ENCODE measurements at places on chromosomes 2 and 18.
A peak's percentile ranks its signal among the peaks of the same experiment; 100 is the strongest.

DNA sequence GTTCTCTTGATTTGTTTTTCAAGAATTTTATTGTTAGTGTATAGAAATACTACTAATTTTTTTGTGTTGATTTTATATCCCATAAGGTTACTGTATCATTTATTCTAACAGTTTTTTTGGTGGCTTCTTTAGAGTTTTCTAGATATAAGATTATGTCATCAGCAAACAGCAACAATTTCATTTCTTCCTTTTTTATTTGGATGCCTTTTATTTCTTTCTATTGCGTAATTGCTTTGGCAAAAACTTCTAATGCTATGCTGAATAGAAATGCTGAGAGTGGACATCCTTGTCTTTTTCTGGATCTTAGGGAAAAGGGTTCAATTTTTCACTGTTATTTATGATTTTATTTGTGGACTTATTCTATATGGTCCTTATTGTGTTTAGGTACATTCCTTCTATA, 298.8 kb downstream of the RPRM start:
- no peak for DNase-seq

DNA sequence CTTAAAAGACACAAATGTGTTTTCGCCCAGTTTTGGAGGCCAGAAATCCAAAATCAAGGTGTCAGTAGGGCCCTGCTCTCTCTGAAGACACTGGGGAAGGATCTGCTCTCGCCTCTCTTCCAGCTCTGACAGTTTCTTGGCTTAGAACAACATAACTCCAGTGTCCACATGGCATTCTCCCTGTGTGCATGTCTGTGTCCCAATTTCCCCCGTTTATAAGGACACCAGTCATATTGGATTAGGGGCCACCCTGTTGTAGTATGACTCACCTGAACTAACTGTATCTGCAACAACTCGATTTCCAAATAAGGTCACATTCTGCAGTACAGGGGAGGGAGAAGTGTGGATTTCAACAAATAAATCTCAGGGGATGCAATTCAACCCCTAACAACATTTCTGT, 263.2 kb downstream of the SS18 start:
- no peak for DNase-seq

- DNase-seq: no peak
These were observed 1305.0 kb upstream of the NRXN1 start for GRCh38 chr2:52336951-52337350.

GRCh38 chr2:178804791-178805190, 2.4 kb downstream of the TTN start:
- no peak for DNase-seq

- peak; percentile 59 for DNase-seq
These were observed 758 bp downstream of the RIF1 start for GRCh38 chr2:151410485-151410834.

- no peak for DNase-seq
These were observed 22.1 kb upstream of the SERTAD2 start for GRCh38 chr2:64675860-64676259.

DNA sequence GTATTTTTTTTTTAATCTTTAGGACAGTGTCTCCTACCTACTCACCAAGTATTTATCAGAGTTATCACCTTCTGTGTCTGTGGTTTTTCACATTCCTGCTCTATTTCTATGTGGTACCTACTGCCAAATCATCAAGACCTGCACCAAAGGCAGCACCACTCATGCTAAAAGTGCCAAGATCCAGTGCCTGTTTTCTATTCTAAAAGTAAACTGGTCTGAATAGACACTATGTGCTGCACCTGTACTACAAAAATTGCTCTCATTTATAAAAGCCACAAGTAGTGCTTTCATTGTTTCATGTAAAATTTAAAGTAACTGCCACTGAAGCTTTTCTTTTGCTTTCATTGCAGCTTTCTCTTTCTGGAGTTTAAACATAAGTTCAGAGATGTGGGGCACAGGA, 103.9 kb upstream of the GULP1 start:
- DNase-seq: no peak

DNA sequence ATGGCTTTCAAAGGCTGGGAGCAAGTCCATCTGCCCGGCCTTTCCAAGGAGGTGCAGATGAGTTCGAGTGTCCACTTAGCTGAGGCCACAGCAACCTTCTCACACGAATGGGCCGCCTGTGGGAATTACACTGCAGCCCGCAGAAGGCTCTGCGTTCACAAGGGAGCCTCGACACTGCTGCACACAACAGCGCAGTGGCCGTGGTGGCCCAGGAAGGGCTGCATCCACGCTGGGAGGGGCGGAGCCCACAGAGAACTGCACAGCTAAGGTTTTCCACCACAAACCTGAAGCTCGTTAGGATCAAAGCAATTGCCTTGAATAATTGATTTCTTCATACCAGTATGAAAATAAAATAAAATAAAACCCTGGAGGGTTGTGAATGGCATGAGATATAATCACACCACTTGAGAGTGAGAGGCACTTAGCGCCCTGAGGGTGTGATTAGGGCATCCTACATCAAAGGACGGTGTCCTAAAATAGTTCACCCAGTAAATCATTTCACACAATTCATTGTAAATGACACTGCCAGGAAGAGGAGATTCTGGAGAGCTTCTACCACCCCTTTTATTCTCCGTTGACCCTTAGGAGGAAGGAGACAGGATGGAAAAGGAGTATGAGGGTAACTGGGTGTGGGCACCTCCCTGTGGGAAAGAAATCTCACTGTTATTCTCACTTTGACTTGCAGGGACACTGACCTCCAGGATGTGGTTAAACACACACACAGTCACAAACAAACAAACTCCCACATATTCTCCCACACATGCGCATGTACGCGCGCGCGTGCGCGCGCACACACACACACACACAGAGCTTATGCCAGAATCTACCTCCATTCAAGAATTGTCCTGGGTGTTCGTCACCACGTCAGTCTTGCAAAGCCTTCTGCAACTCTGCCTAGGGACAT, 256.6 kb upstream of the ID2 start:
- DNase-seq: no peak

GRCh38 chr2:40466332-40466906, 14.5 kb upstream of the SLC8A1 start:
- no peak for DNase-seq

DNA sequence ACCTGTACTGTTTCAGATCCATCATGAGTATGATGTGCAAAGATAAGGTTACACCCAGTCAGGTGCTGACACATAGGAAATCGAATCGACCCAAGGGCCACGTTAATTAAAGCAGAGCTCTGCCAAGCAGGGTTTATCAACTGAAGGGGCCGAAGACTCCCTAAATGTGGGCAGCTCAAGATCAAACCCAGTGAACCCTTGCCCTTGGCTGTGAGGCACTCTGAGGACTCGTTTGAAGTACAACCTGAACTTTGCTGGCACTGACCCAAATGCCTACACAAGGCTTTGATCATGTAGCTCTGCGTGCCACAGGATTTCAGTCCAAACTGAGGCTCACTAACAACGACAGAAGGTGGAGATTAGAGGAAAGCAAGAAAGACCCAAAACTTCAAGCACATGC, 352.1 kb downstream of the MTX2 start:
- DNase-seq: no peak

DNA sequence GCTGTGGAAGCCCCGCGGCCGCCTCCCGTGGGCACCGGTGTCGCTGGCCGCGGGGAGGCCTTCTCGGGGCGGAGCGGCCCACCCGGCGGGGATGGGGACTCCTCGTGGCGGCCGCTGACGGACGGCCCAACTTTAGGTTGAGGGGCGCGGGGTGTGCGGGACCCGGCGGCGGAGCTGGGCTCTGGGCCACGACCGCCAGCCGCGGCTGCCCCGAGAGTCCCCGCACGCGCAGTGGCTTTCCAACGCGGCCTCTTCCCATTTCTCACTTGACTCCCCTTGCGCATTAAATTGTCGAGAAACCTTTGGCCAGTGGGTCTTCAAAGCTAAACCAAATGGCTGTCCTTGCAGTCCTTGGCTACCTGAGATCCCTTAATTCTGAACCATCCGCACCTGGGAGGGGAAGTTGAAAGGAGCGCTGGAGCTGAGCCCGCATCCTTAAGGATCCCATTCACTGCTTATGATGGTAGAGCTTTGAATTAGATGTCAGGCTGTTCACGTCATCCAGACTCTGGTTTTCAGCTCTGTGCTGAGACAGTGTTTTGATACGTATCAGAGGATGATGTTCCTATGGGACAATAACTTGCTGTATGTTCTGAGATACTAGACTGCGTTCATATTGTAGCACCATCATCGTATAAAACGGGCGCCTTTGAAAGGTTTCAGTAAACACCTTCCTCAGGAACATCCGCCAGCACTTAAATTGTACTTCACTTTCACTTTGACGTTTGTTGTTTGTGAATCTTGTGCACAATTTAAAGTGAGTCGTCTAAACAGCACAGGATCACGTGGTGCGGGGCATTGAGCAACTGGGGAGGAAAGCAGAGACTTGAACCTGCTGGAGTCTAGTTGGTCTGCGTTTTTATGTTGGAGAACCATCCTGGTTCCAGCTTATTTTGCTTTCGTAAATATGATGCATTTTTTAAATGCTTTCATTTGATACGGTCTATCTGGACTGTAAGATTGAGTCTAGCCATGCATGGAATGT, 874 bp downstream of the CLIP4 start:
- peak; percentile 78 for DNase-seq

GRCh38 chr2:66481100-66481549, 46.2 kb downstream of the MEIS1 start:
- no peak for DNase-seq

- no peak for DNase-seq
These were observed 683 bp downstream of the PTRHD1 start for GRCh38 chr2:24792542-24792873.

DNA sequence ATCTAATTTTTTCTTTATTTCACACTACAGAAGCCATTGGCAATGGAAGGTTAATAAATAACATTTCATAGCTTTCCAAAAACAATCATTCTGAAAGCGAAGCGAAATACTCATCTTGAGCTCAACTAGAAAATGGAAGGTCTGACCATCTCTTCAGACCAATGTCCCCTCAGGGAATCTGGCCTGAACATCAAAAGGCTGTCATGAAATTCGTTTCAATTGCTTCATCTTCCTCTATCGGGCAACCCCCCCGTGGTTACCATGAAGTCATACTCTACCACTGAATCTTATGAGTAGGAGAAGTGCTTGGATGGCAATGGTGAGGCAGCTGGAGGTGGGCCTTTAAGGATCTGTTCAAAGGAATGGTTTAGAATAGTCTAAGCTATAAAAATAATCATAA, 22.9 kb upstream of the CYTIP start:
- DNase-seq: no peak

DNA sequence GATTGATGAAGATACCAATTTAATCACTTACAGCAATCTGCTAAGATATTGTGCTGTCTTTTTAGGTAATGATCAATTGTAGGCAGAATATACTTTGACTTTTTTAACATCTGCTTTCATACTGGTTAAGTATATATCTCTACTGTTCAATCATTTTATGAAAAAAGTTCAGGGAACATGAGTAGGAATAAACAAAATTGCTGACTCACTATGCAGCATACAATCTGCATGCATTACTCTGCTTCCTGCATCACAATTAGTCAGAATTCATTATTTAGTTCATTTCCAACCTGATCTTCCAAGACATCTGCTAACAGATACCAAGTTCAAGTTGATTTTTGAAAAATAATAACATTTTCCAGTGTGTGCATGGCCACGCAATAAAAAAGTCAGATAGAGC, 1430.4 kb upstream of the LRRTM1 start:
- no peak for DNase-seq

DNA sequence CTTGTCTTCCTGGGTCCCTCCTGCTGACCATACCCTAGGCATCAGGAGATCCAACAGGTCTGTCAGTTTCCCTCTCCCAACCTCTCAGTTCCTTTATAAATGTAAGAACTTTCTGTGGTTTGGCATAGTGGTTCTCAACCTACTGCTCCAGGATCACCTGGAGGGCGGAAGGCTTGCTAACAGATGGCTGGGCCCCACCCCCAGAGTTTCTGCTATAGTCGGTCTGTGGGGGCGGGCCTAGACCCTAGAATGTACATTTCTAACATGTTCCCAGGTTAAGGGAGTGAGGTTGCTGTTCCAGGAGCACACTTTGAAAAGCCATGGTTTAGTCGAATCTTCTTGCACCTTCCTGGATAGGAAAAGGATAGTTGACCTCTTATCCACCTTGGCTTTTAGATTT, 37.0 kb downstream of the HK2 start:
- no peak for DNase-seq

DNA sequence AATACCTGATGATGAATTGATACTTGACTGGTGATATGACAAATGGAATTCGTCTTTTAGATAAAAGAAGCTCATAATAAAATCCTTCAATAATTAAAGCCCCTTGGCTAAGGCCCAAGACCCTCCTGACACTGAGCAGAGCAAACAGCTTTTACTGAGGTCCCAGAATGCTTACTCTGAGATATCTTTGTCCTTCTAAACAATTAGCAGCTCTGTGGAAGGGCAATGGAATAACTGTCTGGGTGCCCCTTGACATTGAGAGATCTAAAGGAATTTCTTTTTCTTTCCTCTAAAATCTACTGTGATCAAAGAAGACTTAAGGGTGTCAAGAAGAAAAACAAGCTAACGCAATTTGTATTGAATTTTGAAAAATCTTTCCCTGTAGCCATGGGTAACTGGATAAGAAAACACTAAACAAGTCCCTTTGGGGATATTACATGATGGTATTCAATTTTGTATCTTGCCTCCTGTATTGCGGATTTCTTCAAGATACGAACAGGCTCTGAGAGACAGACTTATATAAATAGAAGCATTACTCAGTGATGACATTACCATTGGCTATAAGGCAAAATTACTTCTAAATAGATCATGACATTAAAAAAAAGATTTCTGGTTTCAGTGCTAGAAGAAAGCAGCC, 128.8 kb downstream of the MREG start:
- DNase-seq: no peak

DNA sequence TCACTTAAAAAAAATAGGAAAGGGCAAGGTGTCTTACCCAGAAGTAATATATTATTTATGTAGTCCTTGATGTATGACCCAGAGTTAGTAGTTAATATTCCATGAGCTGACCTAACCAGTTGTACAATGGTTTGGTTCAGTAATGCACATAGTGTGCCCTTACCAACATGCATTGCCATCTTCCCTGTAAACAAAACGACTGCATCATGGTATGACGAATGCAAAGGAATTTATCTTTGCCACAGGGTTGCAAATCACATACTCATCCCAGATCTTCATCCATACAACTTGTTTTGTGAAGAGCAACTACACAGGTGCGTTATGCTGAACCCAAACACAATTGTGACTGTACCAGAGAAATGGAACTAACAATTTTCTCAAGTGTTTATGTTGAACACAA, 68.9 kb upstream of the ZSWIM2 start:
- DNase-seq: no peak
